ENCODE measurements at places on chromosomes 3 and 15. TPM values are rescaled to one million over a fixed set of nuclear protein-coding genes. Genes with fewer than 3 reads are reported as not detected.

BUB1B gene
- 0.41 TPM for total RNA-seq

IQCH gene
- 0.14 TPM for total RNA-seq

AGBL1 gene
- total RNA-seq = not detected

REC114 gene
- total RNA-seq = not detected

CLSTN2 gene
- total RNA-seq = 7.6 TPM

ZNF80 gene
- not detected for total RNA-seq

P3H2 gene
- total RNA-seq = 28.4 TPM

RLBP1 gene
- total RNA-seq = not detected

UQCC5 gene
- 8.7 TPM for total RNA-seq

MOBP gene
- total RNA-seq = not detected

GRCh38 chr3:127585813-127586413 is 4.6 kb downstream of the TPRA1 start:
- no peak overlapping the region for H3K27ac ChIP-seq
- H3K4me1 ChIP-seq = peaks cover 42% of the 10 kb centered on the region
- no peaks in the 10 kb centered on the region for H3K27me3 ChIP-seq
- H3K36me3 ChIP-seq = no peaks in the 10 kb centered on the region

DNA sequence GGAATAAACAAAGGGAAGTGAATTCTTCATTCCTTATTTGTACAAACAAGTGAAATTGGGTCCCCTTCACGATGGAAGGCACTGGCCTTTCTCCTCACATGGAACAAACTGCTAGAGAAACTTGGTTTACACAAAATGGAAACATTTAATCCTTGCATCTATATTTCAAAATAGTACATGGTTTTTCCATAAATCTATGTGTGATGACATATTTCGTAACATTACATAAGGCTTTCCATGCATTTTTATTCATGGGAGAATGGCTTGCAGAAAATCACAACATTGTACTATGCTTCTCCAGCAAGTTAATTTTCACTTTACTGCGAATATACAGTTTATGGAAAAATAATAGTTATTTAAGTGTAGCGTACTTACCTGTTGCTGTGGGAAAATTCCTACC is 81.0 kb upstream of the CDIN1 start:
- H3K27me3 ChIP-seq = no peaks in the 10 kb centered on the region
- H3K4me3 ChIP-seq = peak overlapping the region; percentile 21
- H3K4me1 ChIP-seq = peaks cover 35% of the 10 kb centered on the region
- no peak overlapping the region for H3K27ac ChIP-seq

DNA sequence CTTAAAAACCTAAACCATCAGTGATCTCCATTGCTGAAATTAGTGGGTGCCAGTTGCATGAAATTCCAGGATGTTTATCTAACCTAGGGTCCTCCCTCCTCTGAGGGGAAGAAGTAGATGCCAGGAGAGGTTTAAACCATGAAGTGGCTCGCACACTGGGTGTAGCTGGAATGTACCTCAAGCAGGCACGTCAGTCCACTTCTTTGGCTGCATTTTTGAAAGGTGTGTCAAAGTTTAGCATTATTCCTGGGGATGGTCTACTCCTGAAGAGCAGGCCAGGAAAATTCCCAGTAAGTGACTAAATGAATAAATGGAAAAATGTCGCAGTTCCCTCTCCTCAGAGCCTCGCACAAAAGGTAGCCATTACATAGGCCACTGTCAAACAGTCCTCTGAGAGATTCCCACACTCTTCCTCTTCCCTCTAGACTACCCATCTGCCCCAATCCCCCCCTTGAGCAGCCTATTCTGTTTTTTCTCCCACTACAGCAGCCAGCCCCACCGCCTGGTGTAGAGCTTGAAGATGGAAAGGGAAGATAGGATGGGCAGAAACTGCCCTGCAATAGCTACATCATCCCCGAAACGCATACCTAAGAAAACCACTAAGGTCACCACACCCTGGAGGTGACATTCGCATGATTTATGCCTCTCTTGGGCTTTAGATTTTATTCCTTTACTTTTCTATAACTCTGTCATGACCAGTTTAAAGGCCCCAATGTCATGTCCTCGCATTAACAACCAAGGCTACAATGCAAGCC is 655 bp upstream of the TMOD3 start:
- H3K4me1 ChIP-seq = peaks cover 18% of the 10 kb centered on the region
- no peaks in the 10 kb centered on the region for H3K36me3 ChIP-seq
- DNase-seq = no peak
- H3K4me3 ChIP-seq = peak overlapping the region; percentile 74

DNA sequence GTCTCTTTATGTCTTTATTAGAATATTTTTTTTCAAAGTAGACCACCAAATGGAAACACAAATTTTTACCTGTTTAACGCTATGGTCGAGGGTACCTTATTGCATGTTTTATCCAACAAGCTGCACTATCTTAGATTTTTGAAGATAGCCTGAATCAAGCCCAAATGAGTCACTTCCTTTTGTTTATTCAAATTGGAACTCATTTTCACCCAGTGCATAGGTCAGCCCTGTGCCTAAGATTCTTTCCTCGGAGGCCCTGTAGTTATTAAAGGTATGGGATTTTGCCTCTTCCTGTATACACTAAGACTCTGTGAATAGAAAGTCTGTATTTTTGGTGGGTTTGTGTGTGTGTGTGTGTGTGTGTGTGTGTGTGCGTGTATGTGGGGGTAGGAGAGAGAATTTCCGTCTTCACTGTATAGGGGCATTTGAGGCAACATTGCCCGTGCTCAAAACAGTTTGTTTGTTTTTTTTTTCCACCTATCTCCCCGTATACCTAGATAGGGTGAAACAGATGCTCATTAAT is 358.0 kb upstream of the CADM2 start:
- H3K27ac ChIP-seq = no peak overlapping the region
- no peak for DNase-seq
- no peaks in the 10 kb centered on the region for H3K4me1 ChIP-seq
- H3K27me3 ChIP-seq = no peaks in the 10 kb centered on the region
- H3K36me3 ChIP-seq = no peaks in the 10 kb centered on the region

GRCh38 chr3:12751571-12751970 is 7.5 kb downstream of the TMEM40 start:
- H3K4me3 ChIP-seq = no peak overlapping the region
- no peaks in the 10 kb centered on the region for H3K27me3 ChIP-seq
- DNase-seq = no peak

GRCh38 chr3:118533676-118534075 is 501.0 kb downstream of the IGSF11 start:
- H3K27ac ChIP-seq = no peak overlapping the region
- no peaks in the 10 kb centered on the region for H3K27me3 ChIP-seq
- no peaks in the 10 kb centered on the region for H3K4me1 ChIP-seq
- H3K4me3 ChIP-seq = no peak overlapping the region

DNA sequence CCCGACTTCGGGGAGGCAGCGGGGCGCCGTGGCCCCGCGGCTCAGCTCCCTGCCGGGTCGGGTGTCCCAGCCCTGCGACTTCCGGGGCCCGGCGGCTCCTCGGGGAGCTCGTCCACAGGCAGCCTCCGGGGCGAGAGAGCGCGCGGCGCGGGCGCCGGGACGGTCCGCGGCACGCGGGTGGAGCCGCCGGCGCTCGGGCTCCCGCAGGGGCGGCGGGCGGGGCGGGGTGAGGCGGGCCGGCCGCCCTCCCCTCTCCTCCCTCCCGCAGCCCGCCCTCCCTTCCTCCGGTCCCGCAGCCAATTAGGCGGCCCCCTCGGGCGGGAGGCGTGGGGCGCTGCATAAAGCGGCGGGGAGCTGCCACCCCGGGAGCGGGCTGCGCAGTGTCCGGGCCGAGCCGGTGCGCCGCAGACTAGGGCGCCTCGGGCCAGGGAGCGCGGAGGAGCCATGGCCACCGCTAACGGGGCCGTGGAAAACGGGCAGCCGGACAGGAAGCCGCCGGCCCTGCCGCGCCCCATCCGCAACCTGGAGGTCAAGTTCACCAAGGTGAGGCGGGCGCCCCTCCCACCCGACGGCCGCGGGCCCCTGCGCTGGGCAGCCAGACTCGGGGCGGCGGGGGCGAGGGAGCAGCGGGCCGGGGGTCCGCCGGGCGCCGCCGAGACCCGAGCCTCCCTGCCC is at the start of gene ALDH1A3:
ALDH1A3 (plus strand) TSS at position 368 of the 675 bp plus-strand sequence; CDS start at position 445, 77 bp downstream.
- H3K36me3 ChIP-seq = no peaks in the 10 kb centered on the region
- H3K27me3 ChIP-seq = no peaks in the 10 kb centered on the region
- DNase-seq = no peak
- peaks cover 3% of the 10 kb centered on the region for H3K4me1 ChIP-seq
- H3K27ac ChIP-seq = no peak within 1 kb of the TSS

GRCh38 chr15:90915808-90916440 is 12.8 kb downstream of the MAN2A2 start:
- DNase-seq = no peak
- no peaks in the 10 kb centered on the region for H3K27me3 ChIP-seq
- H3K4me1 ChIP-seq = no peaks in the 10 kb centered on the region
- H3K27ac ChIP-seq = no peak overlapping the region
- H3K36me3 ChIP-seq = peaks cover 80% of the 10 kb centered on the region

DNA sequence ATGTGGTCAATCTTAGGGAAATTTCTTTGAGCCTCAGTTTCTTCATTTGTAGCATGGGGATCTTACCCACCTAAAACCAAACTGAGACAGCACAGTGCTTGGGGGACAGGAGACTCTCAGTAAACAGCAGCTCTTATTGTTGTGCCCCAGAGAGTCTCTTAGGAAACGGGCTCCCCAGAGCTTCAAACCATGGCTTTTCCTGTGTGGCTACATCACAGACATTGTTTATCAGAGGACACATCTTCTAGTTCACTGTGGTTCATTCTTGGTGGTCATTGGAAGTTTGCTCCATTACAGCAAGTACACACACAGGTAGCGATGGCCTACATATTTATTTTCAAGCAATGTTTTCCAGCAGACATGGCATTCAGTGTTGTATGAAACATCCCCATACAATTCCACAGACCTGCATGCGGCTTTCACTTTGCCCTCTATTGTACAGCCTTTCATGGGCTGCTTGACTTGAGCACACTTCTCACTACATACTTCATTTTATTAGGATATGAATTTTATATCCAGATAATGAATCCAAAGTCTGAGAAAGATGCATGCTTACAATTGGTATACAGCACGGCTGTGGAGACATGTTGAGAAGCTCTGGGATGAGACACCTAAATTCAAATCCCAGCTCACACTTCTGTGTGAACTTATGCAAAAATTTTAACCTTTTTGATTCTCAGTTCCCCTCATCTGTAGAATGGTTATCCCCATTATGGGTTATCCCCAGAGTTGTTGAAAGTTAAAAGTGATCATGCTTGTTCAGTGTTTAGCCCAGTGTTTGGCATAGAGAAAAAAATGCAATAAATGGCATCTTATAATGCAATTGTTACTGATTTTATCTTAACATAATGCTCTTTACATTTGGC is 84.8 kb upstream of the ICE2 start:
- no peaks in the 10 kb centered on the region for H3K27me3 ChIP-seq
- H3K27ac ChIP-seq = no peak overlapping the region
- no peak overlapping the region for H3K4me3 ChIP-seq
- no peaks in the 10 kb centered on the region for H3K36me3 ChIP-seq

DNA sequence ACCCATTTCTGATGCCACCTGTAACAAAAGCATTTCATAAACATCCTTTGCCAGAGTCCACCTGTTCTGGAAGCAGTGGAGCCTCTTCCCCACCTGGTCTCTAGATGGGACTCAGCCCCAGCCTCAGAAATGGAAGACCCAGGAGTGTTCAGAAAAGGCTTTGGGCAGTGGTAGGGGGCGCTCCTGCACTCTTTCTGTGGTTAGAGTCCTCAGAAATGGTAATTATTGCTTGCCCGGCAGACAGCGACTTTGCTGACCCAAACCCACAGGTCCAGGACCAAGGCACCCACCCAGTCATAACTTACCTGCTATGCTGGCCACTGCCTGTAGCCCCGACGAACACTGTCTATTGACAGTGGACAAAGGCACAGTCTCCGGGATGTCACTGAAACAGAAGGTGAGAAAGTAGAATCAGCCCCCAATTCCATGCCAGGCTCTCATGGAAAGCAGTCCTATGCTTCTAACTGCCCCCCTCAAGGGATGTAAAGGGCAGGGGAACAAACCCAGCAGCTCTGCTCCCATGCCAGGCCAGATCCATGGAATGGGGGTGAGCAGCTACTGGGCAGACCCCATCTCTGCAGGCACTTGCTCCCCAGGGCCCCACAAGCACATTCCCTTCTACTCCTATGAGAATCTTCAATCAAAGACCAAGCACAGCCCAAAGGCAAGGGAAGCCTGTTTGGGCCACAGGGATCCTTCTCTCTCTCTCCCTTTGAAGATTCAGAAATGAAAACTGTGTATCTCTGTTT is 5.1 kb downstream of the ACAA1 start:
- peaks cover 36% of the 10 kb centered on the region for H3K4me1 ChIP-seq
- H3K4me3 ChIP-seq = no peak overlapping the region
- H3K27me3 ChIP-seq = no peaks in the 10 kb centered on the region
- no peak overlapping the region for H3K27ac ChIP-seq

DNA sequence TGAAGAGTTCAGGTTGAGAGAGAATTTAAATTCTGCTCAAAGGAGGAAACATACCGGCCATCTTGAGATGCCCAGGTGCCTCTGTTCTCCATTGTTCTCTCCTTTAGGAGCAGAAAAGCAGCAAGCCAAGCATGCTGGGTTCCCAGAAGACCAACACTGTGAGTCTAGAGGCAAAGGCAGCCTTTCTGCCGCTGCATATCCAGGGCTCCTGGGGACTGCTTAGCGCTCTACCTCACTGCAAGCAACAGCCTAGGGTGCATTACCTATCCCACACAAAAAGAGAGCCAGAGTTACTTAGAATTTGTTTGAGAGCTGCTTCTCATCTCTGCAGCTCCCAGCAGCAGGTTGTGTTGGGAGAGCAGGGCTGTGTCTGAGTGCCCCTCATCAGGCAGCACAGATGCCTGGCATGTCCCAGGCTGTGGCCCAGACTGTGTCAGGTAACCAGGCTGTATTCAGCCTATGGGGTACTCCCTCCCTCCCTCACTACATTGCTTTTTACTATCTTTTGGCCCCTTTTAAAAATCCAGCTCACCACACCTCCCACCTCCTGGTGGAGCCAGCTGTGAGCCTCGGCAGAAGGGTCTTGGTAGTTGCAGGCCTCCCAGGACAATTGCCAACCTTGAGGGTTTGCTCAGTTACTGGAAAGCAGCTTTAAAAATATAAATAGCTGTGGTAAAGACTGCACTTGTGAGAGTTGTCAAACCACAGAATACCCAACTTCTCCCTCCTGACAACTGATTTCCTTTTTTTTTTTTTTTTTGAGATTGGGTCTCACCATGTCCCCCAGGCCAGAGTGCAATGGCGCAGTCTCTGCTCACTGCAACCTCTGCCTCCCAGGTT is 30.2 kb downstream of the BCL2L10 start:
- no peak overlapping the region for H3K4me3 ChIP-seq
- no peaks in the 10 kb centered on the region for H3K27me3 ChIP-seq
- H3K36me3 ChIP-seq = no peaks in the 10 kb centered on the region
- H3K4me1 ChIP-seq = no peaks in the 10 kb centered on the region

DNA sequence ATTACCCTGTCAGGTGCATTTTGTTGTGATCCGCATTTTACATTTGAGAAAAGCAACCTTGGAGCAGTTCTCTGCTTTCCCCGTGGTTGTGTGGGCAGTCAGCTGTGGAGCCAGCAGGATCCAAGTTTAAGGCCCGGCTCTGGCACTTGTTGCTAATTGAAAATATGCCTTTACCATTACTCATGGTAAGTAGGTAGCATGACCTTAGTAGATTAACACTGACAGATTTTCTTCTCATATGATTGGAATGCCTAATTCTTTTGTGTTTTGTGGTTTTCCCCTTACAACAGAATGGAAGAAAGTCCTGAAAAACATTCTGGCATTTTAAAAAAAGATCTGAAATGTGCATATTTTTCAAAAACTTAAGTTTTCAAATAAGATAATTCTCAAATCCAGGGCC is 246.5 kb upstream of the LRRN1 start:
- no peak overlapping the region for H3K27ac ChIP-seq
- H3K27me3 ChIP-seq = no peaks in the 10 kb centered on the region
- no peak overlapping the region for H3K4me3 ChIP-seq
- no peaks in the 10 kb centered on the region for H3K4me1 ChIP-seq
- no peak for DNase-seq
